ENCODE measurements at places on chromosomes 7 and 10.

GRCh38 chr7:79789584-79790345 is 336.3 kb upstream of the MAGI2 start:
- peak; percentile 19 for DNase-seq

- DNase-seq, result no peak
Measured at GRCh38 chr10:123840714-123841113, 50.9 kb downstream of the CPXM2 start.

GRCh38 chr7:152369518-152369917 is 66.3 kb downstream of the KMT2C start:
- DNase-seq, result no peak

DNA sequence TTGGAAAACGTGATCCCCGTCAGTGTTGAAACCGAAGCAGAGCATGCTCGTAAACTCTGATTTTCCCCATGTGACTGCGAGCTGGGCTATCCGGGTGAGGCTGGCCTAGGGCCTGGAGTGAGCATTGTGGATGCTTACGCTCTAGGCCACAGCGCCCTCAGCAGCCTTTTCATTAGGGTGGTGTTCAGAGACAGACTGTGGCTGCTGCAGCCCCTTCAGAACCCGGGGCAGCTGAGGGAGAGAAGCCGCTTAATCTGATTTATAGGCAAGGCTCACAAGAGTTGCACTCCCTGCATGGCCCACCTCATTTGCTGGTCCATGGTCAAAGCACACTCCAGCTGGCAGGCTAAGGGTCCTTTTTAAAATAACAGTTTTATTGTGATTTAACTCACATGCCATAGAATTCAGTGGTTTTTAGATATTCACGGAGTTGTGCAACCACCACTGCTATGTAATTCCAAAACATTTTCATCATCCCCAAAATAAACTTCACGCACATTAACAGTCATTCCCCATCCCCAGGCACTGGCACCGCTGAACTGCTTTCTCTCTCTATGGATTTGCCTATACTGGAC is 72.5 kb downstream of the SYPL1 start:
- DNase-seq, result peak; percentile 27

Data from brain microvascular endothelial cell (primary cell).